Motor neuron (in vitro differentiated cells): ENCODE measurements at places on chromosomes 6 and 20.
A peak's percentile ranks its signal among the peaks of the same experiment; 100 is the strongest.

DNA sequence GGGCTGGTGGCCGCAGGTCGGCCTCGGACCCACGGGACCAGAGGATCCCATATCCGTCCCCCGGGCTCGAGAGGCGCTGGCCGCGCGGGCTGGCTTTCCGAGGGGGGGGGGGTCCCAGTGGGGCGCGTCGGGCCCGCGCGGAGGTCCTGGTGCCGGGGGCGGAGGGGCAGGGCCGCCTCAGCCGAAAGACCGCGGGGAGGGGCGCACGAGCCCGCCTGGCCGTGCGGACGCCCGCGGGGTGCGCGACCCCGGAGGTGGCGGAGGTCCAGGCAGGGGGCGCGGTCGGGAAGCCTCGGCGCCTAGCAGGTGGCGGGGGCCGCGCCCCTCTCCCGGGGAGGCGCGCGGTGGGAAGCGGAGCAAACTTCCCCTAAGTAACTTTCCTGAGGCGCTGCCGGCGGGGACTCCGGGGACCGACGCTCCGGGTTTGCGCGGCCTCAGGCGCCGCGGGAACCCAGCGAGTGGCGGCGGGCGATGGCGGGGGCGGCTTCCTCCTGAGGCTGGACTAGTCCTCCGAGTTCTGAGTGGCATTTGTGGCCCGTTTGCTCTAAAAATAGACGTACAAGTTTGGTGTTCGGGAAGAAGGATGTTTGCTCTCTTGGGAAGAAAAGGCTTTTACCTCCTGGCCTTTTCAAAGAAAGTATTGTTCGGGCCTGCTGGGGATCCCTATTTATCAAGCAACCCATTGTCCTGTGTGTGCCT, 26.5 kb upstream of the BTBD3 start:
- no peak for ATAC-seq

- no peak for ATAC-seq
Observed at GRCh38 chr20:31508517-31509244, 5.6 kb upstream of the HM13 start.

DNA sequence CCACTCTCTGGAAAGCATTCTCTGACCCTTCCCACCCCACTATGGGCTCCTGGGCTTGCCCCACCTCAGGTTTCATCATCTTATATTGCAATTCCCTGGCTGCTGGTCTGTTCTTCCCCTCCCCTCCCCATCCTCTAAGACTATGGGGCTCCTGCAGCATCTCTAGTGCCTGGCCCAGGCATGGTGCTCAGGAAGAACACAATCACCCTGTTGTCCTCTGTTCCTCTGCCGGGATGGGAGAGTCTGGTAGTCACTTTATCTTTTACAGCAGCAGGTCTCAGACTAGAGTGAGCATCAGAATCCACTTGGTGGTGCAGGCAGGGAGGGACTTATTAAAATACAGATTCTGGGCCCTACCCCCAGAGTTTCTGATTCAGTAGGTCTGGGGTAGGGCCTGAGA, 5.0 kb upstream of the LPIN3 start:
- no peak for ATAC-seq

DNA sequence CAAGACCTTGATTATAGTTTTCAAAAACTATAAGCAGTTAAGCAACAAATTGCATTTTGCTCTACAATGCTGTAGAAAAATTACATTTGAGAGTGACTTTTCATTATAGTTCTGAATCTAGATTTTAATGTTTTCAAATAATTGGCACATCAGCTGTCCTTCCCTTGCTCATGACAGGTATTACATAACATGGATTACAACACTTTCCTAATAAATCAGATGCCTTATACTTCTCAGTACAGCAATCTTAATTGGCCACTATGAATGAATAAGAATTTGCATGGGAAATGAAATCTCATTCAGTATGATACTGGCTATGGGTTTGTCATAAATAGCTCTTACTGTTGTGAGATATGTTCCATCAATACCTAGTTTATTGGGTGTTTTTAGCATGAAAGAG, 29.9 kb downstream of the HSF2 start:
- no peak for ATAC-seq

GRCh38 chr6:154478021-154478700, 32.3 kb downstream of the CNKSR3 start:
- ATAC-seq, result peak; percentile 55

DNA sequence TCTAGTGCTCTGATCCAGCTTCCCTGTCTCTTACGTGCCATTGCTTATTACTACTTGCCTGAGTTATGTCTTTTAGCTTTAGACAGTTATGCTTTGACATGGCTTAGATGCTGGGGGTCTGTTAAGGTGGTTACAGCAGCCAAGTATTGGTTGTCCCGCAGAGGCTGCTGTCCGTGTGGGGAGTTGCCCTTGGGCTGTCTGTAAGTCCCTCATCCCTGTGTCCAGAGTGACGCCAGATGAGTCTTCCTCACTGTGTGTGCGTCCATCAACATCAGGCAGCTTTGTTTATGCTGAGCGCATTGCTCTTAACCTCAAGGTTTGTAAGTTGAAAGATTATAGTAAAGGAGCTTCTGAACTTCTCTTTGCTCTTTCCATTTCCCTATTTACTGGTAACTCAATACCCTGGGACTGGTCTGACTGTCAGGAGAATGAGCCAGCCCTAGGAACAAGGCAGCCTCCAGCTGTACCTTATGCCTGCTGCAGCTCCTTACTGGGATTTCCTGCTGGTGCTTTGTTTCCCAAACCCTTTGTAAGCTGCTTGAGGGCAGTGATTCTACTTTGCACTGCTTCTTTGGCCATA, 7.2 kb downstream of the FAM120B start:
- no peak for ATAC-seq

DNA sequence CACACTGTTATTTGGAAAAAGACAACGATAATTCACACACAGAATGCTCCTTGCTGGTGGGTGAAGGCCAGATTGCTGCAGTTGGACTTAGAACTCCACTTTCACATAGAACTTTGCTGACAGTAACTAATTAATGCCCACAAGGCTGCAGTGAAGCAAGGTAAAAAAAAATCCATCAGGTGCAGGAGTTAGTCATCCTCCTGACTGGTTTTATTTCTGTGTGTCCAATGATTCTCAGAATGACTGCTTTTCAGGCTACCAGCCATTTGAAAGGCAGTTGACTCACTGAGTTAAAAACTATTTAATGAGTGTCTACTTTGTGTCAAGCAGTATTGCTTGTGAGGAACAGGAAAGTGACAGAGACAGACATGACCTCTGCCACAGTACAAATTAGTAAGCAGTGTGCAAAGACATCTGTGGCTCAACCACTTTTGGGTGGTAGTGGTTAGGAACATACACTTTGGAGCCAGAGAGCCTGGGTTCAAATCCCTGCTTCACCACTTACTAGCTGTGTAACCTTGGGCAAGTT, 41.9 kb downstream of the ELOVL5 start:
- no peak for ATAC-seq

DNA sequence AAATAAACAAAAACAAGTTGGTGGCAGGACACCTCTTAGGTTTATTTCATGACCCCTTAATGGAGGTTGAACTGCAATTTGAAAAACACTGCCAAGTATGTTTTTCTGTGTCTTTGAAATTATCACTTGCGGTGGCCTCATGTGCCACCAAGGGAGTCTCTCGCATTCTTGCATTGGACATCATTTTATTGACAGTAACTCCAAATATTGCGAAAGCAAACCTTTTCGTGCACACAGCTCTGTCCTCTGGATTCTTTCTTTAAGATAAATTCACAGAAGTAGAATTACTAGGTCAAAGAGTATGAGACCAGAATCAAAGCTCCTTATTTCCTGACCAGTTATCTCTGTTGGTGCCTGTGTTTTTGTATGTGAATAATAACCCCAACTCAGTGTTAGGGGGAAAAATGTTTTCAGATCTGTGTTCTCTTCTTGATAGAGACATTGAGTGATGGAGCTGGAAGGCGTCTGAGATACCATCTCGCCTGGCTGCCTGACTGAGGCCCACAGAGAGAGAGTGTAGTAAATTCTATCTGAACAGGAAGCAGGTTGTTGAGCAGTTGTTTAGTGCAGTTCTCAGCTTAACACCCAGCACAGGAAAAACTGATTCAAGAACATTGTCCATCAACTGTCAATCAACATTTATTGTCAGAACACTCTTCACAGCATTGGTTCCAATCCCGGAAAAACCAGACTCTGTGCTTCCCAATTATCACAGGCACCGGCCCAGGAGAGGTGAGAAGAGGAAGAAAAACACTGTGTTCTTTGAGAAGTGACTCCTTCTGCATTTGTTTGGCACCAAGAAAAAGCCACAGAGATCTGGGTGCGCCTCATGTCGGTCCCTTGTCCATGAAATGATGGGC, 2.2 kb upstream of the CCDC167 start:
- no peak for ATAC-seq

GRCh38 chr6:158599635-158600034, 39.7 kb downstream of the TMEM181 start:
- no peak for ATAC-seq

DNA sequence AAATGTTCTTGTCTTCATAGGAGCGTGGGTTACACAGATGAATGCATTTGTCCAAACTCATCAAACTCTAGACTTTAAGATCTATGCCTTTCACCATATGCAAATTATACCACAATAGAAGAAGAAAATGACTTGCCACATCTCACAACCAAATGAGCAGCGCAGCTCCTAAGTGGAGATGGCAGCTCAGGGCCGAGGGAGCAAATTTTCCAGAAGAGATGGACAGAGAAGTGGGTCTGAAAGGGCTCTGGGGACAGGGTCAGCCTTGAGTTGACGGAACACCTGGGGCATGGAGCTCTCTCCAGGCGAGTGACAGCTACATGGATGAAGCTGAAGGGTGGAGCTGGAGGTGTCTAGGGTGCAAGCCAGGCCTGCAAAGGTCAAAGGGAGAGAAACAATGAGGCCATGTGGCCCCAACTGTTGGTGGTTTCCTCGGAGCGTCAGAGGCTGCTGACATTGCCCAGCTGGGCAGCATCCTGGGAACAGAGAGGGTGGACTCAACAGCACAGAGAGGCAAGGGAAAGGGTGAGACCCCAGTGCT, 228.3 kb downstream of the NRN1 start:
- no peak for ATAC-seq

DNA sequence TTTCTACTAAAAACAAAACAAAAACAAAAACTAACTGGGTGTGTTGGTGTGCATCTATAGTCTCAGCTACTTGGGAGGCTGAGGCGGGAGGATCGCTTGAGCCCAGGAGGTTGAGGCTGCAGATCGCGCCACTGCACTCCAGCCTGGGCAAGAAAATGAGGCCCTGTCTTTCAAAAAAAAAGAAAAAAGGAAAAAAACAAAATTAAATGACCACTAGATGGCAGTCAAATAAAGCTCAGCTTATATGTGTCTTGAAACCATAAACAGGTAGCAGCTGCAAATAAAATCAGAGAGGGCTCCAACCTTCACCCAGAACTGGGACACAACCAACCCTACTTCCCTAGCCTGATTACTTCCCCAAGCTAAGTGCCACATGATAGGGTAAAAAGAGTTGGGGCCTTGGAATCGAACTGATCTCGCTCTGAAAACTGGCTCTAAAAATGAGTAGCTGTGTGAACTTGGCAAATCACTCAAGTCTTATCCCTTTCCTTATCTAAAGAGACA, 67.1 kb upstream of the ADGRF4 start:
- ATAC-seq, result peak; percentile 9

DNA sequence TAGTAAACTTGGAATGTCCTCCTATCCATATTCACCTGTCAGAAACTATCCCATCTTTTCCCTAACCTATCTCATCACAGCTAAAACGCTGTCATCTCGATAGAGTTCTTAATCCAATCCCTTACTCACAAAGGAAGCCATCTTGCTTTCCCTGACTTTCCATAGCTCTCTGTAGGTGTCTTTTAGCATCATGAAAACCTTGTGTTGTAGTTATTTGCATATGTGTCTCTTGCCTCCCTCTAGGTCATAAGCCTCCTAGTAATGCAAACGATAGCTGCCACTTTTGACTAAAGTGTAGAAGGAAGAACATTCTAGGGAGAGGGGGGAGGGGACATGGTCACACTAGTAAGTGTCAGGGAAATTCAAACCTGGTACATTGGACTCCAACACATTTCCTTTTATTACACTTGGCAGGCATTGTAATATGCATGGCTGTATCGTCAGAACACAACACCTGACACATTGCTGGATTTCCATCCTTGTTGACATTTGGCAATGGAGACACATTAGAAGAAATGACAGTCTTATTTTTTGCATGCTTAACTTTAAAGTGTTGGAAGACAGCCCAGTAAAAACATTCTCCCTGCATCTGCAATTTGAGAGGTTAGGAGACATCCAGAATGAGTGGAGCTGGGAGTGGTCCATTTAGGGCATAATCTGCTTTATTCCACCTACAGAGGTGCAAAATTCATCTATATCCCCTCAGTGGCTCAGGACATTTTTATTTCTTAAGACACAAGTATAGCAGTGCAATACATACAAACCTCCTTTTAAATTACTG, 283.4 kb downstream of the HAO1 start:
- no peak for ATAC-seq

- ATAC-seq, result peak; percentile 38
Observed at GRCh38 chr6:56756219-56756789, 113.6 kb upstream of the DST start.

GRCh38 chr20:10466855-10467254, 31.8 kb downstream of the SLX4IP start:
- no peak for ATAC-seq

DNA sequence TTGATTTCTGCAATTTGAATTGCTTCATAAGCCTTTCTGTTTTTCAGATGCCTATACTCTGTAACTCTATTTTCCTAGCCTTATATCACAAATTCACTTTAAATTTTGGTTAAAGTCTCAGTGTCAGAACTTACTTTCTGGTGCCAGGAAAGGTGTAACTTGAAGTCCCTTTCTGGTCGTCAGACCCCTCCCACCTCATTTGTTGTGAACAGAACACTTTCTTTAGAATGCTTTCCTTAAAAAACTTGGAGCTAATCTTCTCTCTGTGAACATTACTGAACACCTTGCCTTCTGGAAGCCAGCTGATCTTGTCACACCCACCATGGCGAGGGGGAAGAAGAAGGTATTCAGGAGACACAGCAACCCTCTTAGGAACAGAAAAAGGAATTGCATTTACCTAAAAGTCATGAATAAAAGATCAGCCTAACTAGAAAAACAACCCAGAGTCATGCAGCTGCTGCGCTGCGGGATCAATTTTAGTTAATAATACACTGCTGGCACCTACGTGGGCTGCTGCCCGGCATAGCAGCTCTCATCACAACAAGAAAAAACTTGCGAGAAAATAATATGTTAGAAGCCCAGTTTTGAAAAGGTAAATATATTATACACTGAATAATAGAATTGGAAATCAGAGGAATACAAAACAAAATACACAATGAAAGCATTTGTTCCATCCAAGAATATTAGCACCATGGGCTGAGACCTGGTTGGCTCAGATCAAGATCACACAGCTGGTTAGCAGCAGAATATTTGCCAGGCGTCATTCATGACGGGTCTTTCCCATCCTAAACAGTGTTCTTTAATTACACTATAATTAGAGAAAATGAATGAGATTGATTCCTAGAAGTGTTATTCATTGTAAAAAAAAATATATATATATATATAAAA, 5.8 kb upstream of the FAM217A start:
- no peak for ATAC-seq

DNA sequence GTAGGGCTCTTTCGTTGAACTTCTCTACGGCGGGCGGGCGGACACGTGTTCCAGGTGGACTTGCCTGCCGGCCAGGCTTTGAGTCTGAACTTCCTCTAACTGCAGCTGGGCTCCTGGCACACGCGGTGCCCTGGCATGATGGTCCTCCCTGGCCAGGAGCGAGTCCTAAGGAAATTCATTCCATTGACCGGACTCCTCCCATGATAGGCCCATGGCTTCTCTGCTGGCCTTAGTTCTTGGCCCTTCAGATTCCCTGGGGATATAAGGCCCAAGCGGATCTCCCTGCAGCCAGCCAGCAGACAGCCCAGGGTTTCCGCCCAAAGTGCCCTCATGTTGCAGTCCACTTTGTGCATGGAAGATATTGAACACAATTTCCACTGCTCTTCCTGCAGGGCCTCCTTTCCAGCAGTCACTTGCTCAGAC, 39.4 kb downstream of the TBC1D7 start:
- no peak for ATAC-seq
